ENCODE measurements at places on chromosomes 1 and 21. TPM values are rescaled to one million over a fixed set of nuclear protein-coding genes. Genes with fewer than 3 reads are reported as not detected.

DNA sequence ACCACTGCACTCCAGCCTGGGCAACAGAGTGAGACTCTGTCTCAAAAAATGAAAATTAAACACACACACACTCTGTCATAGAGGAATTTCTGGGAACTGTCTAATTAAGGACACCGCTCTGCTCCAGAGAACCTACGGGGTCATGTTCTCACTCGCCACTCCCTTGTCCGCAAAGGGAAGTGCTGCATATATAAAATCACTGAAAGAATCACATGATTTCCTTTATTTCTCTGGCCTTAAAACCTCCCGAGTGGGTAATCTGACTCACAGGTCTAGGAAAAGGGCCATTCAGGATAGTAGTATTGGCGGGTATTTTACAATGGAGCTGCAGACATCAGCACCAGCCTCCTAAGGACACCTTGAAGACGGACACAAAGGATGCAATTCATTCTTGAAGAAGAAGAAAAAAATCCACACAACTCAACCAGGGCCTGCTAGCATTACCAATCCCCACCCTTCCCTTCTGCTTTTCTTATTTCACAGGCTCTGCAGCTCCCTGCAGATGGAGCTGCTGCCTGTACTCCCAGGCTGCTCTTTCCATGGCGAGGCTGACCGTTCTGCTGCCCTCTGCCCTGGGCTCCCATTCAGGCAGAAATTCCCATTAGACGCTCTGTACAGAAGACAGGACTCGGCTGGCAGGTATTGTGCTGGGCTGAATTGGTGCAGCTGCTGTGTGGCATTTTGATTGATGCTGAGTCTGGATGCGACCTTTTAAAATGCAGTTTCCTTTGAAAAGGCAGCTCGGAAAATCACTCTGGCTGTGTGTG is 53.3 kb upstream of the FAM89A start:
- peaks cover 6% of the 10 kb centered on the region for H3K27me3 ChIP-seq
- H3K4me1 ChIP-seq, result peaks cover 12% of the 10 kb centered on the region
- no peak overlapping the region for H3K4me3 ChIP-seq

GRCh38 chr1:67889953-67890567 is 56.8 kb upstream of the GNG12 start:
- H3K27ac ChIP-seq, result no peak overlapping the region
- H3K27me3 ChIP-seq, result no peaks in the 10 kb centered on the region
- no peak for DNase-seq

DNA sequence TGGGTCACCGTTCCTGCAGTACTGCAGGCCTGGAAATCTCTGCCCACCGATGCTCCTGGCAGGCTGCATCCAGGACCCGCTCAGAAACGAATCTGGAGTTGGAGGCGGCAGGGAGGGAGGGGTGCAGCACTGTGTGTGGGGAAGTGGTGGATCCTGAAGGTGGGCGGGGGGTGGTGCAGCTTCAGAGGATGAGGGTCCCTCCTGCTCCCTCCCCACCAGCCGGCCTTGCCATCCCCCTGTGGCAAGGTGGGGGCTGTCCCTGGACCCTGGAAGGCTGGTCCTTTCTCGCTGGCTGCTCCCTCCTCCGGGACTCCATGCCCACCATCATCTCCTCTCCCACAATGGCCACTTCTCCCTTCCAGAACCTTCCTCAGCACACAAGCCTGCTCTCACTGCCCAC is 60.4 kb downstream of the B3GALT5 start:
- no peak overlapping the region for H3K4me3 ChIP-seq
- H3K4me1 ChIP-seq, result no peaks in the 10 kb centered on the region
- H3K27ac ChIP-seq, result no peak overlapping the region
- no peaks in the 10 kb centered on the region for H3K36me3 ChIP-seq

GRCh38 chr1:29646161-29646775 is 409.9 kb downstream of the PTPRU start:
- no peaks in the 10 kb centered on the region for H3K4me1 ChIP-seq
- no peak overlapping the region for H3K27ac ChIP-seq
- H3K4me3 ChIP-seq, result no peak overlapping the region
- no peaks in the 10 kb centered on the region for H3K36me3 ChIP-seq
- no peaks in the 10 kb centered on the region for H3K27me3 ChIP-seq
- no peak for DNase-seq

GRCh38 chr1:14094611-14095400 is 394.8 kb downstream of the PRDM2 start:
- H3K36me3 ChIP-seq, result no peaks in the 10 kb centered on the region
- DNase-seq, result no peak
- H3K4me1 ChIP-seq, result no peaks in the 10 kb centered on the region
- no peak overlapping the region for H3K27ac ChIP-seq
- H3K27me3 ChIP-seq, result no peaks in the 10 kb centered on the region

GRCh38 chr1:29825274-29825940 is 589.1 kb downstream of the PTPRU start:
- H3K4me1 ChIP-seq, result no peaks in the 10 kb centered on the region
- H3K27me3 ChIP-seq, result peaks cover 29% of the 10 kb centered on the region
- no peak overlapping the region for H3K27ac ChIP-seq
- no peak for DNase-seq

DNA sequence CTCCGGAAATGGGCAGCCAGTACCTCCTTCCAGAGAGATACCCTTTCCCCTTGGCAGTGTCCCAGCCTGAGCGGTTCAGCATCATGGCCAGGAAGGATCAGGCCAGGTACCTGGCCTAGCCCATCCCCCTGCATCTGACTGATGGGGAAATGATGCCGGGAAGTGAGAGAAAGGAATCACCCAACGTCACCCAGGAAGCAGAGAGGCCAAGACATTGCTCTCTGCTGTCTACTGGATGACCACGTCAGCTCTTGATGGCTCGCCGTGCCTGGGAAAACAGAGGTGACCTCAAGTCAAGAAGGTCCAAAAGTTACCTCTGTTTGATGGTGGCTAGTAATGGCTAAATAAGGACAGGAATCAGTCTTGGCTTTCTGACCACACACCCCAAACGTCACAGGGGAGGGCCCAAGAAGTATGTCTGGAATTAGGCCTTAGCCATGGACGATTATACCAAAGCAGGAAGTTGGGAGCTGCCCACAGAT is 79.0 kb downstream of the MRPL37 start:
- H3K4me3 ChIP-seq, result no peak overlapping the region
- peak overlapping the region; percentile 91 for H3K27ac ChIP-seq
- no peak for DNase-seq
- no peaks in the 10 kb centered on the region for H3K27me3 ChIP-seq

GRCh38 chr21:34983680-34984086 is 65.4 kb downstream of the RUNX1 start:
- H3K4me3 ChIP-seq, result no peak overlapping the region
- peak overlapping the region; percentile 43 for H3K27ac ChIP-seq
- H3K27me3 ChIP-seq, result no peaks in the 10 kb centered on the region

DNA sequence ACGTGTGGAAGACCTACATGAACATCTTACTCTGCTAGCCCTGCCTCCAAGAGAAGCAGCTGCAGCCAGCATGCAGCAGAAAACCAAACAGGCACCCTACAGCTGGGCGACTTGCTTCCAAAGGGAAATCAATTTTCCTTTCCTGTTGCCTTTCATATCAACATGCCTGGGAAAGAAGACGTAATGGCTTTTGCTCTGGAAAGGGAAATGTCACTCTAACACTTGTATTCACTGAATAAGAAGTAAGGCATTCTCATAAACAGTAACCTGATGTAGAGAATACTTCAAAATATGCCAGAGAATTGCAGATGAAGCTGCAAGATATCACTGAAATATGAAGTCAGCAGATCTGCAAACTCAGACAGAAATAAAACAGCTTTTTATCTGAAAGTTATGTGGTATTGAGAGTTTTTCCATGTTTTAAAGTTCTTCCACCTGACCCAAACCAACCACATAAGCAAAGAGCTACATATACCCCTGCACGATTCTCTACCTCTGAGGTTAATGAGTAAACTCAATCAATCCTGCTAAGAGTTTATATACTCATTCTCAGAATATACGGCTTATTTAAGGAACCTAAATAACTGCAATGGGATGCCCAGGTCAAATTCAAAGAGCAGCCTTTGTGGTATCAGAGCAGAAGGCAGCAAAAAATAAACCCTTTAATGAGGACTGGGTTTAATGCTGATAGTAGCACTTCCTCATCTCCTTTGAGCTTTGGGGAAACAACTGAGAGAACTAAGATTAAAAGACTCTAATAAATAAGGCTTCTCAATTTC is 150.9 kb downstream of the RERE start:
- no peak for DNase-seq
- H3K36me3 ChIP-seq, result no peaks in the 10 kb centered on the region
- no peak overlapping the region for H3K4me3 ChIP-seq
- H3K27me3 ChIP-seq, result no peaks in the 10 kb centered on the region
- H3K4me1 ChIP-seq, result peaks cover 85% of the 10 kb centered on the region
- H3K27ac ChIP-seq, result no peak overlapping the region

DNA sequence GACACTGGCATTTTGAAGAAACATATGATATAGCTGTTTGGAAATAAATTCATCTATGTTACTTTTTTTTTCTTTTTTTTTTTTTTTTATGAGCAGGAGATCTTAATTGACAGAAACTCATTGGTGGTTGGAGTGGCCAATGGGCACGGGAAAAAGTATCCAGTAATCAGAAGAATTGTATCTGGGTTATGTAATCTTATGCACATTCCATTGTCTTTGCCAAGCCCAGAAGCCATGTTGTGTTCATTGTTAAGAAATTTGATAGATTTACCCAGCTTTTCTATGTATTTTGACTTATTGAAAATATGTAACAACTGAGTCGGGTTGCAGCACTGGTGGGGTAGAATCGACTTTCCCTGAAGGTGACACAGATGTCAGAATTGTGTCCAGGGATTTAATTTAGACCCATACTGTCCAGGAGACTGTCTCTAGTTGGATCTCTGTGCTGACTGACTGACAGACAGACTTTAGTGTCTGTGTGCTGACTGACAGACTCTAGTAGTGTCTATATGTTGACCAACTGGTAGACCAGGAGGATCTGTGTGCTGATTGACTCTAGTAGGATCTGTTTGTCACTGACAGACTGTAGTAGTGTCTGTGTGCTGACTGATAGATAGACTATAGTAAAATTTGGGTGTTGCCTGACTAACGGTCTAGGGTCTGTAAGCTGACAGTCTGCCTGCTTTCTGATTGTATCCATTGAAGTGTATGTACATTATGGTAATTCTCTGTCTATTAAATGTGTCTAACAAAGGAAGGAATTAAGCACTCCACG is 12.3 kb upstream of the C4BPB start:
- H3K27me3 ChIP-seq, result no peaks in the 10 kb centered on the region
- no peak overlapping the region for H3K4me3 ChIP-seq
- H3K36me3 ChIP-seq, result peaks cover 25% of the 10 kb centered on the region
- H3K27ac ChIP-seq, result no peak overlapping the region
- peaks cover 4% of the 10 kb centered on the region for H3K4me1 ChIP-seq
- DNase-seq, result no peak

DNA sequence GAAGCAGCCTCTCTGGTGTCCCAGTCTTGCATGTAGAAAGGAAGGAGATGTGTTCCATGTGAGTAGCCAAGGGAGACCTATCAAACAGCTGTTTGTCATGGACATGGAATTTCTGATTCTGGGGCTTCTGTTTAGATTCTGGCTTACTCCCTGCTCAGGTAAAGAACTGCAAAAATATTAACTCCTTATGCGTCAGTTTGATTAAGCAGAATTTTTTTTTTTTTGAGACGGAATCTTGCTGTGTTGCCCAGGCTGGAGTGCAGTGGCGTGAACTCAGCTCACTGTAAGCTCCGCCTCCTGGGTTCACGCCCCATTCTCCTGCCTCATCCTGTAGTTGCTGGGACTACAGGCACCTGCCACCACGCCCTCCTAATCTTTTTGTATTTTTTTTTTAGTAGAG is 6.8 kb downstream of the ARV1 start:
- no peaks in the 10 kb centered on the region for H3K4me1 ChIP-seq
- H3K36me3 ChIP-seq, result peaks cover 34% of the 10 kb centered on the region
- H3K4me3 ChIP-seq, result no peak overlapping the region
- no peak for DNase-seq
- no peak overlapping the region for H3K27ac ChIP-seq
- no peaks in the 10 kb centered on the region for H3K27me3 ChIP-seq

DNA sequence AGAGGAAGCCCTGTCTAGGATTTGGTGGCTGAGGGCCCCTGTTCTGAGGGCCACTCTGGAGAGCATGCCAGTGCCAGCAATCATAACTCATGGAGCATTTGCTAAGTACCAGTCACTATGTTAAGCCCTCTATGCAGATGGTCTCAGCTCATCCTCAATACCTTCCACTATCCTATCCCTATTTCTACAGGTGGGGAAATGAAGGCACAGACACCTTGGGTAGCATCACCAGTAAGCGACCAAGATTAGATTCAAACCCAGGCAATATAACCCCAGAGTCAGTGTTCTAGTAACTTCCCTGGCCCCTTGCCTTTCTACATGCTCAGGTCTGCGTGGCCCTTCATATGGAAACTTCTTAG is 7.9 kb upstream of the NBPF1 start:
- DNase-seq, result no peak
- no peaks in the 10 kb centered on the region for H3K27me3 ChIP-seq
- H3K4me1 ChIP-seq, result no peaks in the 10 kb centered on the region
- no peak overlapping the region for H3K27ac ChIP-seq
- no peak overlapping the region for H3K4me3 ChIP-seq

- peaks cover 13% of the 10 kb centered on the region for H3K36me3 ChIP-seq
- H3K4me3 ChIP-seq, result no peak overlapping the region
- H3K27me3 ChIP-seq, result no peaks in the 10 kb centered on the region
- DNase-seq, result peak; percentile 86
- H3K27ac ChIP-seq, result no peak overlapping the region
Observed at GRCh38 chr1:39969531-39970270, 14.8 kb downstream of the MFSD2A start.

GRCh38 chr1:179016706-179017382 is 8.8 kb upstream of the FAM20B start:
- no peak overlapping the region for H3K4me3 ChIP-seq
- H3K27me3 ChIP-seq, result no peaks in the 10 kb centered on the region
- peak; percentile 92 for DNase-seq
- no peaks in the 10 kb centered on the region for H3K36me3 ChIP-seq
- peak overlapping the region; percentile 24 for H3K27ac ChIP-seq

- no peak overlapping the region for H3K27ac ChIP-seq
- no peaks in the 10 kb centered on the region for H3K27me3 ChIP-seq
- H3K36me3 ChIP-seq, result peaks cover 2% of the 10 kb centered on the region
- H3K4me3 ChIP-seq, result no peak overlapping the region
- no peak for DNase-seq
- H3K4me1 ChIP-seq, result peaks cover under 1% of the 10 kb centered on the region
Observed at GRCh38 chr21:41901099-41901498, 22.0 kb upstream of the PRDM15 start.

DNA sequence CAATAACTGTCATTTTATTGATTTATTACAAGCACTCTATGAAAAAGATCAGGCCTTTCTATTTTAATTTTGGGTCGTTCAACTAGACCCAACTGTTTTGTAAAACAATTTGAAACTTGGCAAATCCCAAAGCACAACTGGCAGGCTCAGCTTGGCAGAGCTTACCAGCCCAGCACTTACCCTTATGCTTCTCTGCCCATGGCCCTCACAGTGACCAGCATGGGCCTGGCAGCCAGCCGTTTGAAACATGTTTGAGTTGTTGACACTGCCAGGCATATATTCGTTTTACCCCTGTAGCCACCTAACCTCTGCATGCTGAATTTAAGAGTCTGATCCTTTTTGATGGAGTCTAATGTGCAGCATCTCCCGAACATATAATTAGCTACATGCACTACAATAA is 796.7 kb upstream of the ADGRL2 start:
- no peaks in the 10 kb centered on the region for H3K36me3 ChIP-seq
- no peak overlapping the region for H3K27ac ChIP-seq
- no peaks in the 10 kb centered on the region for H3K27me3 ChIP-seq

- H3K27me3 ChIP-seq, result no peaks in the 10 kb centered on the region
- no peak overlapping the region for H3K27ac ChIP-seq
- no peaks in the 10 kb centered on the region for H3K4me1 ChIP-seq
- no peak overlapping the region for H3K4me3 ChIP-seq
Observed at GRCh38 chr1:147151244-147151643, 21.0 kb downstream of the PRKAB2 start.

NUAK2 gene
- total RNA-seq, result 8.8 TPM

ODR4 gene
- 21.6 TPM for total RNA-seq

F13B gene
- not detected for total RNA-seq

NBPF4 gene
- total RNA-seq, result not detected

LCE1F gene
- total RNA-seq, result not detected

HSF2BP gene
- total RNA-seq, result 0.41 TPM

KIF14 gene
- total RNA-seq, result 0.23 TPM

AMY2A gene
- total RNA-seq, result not detected

All from upper lobe of right lung (tissue), 1 donor.